ENCODE measurements at places on chromosomes 1 and 21.

DNA sequence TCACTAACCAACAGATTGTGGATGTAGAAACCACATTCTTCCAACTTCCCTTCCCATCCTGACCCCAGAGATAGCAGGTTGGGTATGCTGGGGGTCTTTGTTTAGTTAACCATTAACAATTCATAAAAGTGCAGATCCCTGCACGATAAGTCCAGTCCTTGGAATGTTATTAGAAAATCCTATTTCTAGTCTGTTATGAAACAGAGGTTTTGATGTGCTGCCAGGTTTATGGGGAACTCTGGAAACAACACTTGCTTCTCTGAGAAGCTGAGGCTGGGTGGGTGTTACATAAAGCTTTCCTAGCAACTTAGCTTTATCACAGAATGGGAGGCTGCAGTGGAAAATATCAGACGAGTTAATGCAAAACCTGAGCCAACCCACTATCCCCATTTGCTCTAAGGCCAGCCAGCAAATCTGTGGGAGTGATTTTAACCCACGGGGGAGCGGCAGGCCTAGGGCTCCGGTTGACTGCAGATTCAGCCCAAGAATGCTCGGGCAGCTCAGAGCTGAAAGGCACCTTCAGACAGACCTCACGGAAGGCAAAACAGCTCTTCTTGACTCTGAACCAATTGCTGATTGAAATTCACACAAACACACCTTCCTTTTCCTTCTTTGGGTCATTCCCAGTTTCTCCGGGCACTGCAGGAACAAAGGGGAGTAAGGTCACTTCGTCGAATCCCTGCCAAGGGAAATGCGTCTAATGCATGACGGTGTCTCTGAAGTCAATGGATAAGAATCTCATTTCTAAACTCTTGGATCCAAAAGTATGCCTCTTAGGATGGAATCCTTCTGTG is 111.7 kb upstream of the IRF2BP2 start:
- no peak for DNase-seq

GRCh38 chr1:204067935-204068334 is 5.0 kb upstream of the SOX13 start:
- no peak for DNase-seq

DNA sequence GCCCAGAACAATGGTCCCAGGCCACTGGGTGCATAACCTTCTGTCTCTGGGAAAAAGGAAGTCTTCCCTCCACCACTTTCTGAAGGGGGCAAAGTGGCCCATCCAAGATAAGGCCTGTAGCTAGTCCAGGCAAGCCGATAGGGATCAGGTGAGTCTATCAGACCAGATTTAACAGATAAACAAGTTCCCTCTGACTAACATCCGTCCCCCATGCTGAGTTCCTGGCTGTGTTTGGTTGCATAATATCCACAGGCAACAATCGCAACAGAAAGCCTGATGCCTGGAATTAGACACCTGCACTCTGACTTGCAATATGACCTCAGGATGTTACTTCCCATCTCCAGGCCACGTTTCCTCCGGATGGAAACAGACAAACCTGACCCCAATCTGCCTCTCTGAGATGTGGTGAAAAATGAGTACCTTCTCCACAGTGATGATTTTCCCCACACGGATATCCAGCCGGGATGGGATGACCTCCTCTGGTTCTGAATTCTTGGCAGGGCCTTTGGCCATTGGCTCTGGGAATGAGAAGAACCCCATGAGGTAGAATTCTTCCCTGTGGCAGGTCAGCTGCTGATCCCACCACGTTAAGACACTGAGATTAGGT is 36.4 kb downstream of the YARS1 start:
- DNase-seq: no peak

- DNase-seq: no peak
Observed at GRCh38 chr1:153397924-153398651, 7.2 kb upstream of the S100A8 start.

DNA sequence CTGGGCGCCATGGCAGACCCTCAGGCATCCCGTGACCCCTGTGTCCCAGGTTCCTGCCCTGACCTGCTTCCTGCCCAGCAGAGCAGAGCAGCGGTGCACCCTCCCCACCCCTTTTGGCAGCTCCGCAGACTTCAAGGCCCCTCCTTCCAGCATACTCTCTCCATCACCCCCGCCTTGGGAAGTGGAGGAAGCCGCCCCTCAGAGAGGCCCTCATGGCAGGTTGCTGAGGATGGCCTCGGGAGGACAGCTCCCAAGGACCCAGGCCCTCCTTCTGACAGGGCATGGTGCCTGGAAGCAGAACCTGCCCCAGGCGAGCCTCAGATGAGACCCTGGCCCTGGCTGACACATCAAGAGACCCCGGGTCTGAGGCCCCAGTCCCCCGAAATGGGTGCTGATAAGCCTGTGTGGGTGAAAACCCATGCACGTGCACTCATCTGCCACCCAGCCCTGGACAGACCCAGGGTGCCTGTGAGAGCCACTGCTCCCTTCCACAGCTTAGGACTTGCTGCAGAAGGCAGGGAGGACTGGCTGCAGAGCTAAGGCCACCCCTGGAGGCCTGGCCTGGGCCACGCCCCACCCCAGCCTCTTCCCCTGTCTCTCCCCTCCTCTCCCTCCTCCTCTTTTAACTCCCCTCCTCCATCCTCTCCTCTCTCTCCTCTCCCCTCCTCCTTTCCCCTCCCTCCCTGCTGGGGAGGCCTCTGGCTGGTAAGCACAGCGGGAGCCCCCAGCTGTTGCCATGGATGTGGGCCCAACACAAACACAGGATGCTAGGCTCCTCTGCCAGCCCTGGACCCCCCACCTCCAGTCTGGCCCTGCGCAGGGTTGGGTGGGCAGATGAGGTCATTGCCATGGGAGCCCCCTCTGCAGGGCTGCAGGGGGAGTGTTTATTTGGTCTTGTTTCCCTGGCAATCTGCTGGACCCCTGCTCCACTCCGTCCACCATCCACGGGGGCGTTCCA is 33.7 kb downstream of the WNT9A start:
- no peak for DNase-seq

- no peak for DNase-seq
Observed at GRCh38 chr1:228405979-228406228, 731 bp downstream of the TRIM11 start.

GRCh38 chr1:186750257-186750656 is 70.0 kb upstream of the PTGS2 start:
- no peak for DNase-seq

Measured in activated CD8-positive, alpha-beta memory T cell treated with anti-CD3 and anti-CD28 coated beads, Interleukin-2, amount 50 U/mL, for 4 hours (primary cell).